ENCODE measurements at places on chromosomes 2 and 18.

DNA sequence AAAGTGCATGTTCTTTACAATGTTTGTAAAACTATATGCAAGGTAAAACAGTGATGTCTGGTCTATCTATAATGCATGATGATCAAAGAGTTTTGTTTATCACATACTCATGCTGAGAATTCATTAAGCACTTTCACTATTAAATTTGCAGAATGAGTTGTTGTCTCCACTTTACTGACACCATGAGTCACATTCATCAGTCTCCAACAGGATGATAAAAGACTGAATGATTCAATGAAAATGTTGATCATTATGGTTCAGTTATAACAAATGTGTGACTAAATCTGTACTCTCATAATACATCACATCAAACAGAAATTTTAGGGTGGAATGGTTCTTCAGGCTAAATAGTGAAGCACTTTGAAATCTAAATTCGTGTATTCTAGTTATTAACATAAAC is 129.0 kb downstream of the ERBB4 start:
- DNase-seq, result no peak

DNA sequence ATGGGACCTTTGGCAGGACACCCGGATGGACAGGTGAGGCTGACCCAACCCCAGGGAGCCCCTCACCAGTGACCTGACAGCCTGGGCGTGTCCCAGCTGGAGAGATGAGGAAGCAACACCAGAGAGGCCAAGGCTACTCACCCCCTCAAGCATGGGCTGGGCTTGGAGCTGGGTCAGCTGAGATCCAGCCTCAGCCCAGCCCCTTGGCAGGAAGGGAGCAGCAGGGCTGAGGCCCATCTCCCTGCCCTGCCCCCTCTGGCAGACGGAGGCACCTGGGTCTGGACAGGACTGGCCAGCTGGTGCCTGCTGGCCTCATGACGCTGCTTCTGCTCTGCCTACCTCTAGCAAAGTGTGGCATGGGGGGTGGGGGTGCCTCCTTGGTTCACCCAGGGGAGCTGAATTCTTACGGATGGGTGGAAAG is 37.8 kb downstream of the HS6ST1 start:
- DNase-seq, result no peak

DNA sequence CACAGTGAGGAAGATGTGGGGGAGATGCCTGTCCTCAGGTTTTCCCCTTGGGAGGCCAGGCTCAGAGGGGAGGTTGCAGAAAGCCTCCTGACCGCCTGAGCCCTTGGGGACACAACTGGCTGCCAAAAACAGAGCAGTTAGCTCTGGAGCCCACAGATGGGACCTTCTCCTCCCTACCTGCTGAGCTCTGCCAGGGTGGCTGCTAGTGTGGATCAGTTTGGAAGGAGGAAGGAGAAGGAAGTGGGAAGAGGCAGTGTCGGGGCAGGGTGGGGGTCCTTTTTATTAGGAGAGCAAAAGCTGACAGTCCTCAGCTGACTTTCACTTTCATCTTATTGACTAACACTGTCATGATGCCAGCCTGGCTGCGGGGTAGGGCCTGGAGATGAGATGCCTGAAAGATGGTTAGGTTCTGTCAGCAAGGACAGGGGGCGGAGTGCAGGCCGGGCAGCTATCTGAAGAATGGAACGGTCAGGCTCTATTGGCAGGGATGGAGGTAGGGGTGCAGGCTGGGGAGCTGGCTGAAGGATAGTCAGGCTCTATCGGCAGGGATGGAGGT is 188.5 kb upstream of the HDAC4 start:
- no peak for DNase-seq

GRCh38 chr2:9993488-9994165 is 42.1 kb downstream of the GRHL1 start:
- DNase-seq, result no peak

DNA sequence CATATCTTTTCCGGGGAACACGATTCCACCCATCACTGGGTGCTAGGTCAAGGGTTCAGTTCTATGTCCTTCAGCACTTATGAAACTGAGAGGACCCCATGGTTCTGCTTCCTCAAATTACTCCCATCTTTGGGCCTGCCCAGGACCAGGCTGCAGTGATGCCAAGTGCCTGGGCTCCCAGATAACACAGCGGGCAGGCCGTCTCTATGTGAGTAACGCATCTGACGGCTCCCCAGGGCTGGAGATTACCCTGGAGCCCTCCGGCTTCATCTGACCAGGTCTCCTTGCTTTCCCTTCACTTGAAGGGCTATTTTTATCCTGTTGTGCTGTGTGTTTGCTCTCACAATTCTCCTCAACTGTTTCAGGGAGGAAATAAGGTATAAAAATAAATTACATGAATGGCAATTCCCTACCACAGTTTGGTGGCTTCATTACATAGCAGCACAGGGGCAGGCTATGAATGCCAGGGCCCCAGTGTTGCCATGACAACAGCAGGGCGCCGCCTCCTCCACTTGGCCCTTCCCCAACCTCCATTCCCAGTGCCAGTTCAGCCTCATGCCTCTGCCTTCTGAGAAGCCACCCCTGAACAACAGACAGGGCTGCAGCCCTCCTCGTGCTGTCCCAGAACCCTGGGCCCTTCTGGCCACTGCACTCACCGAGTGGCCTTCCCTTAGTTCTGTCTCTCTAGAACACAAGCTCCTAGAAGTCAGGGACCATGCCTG is 25.4 kb upstream of the TMEM131 start:
- no peak for DNase-seq

GRCh38 chr2:222256250-222256649 is 42.5 kb downstream of the PAX3 start:
- DNase-seq, result no peak

GRCh38 chr2:231693956-231694355 is 14.4 kb upstream of the PTMA start:
- no peak for DNase-seq

DNA sequence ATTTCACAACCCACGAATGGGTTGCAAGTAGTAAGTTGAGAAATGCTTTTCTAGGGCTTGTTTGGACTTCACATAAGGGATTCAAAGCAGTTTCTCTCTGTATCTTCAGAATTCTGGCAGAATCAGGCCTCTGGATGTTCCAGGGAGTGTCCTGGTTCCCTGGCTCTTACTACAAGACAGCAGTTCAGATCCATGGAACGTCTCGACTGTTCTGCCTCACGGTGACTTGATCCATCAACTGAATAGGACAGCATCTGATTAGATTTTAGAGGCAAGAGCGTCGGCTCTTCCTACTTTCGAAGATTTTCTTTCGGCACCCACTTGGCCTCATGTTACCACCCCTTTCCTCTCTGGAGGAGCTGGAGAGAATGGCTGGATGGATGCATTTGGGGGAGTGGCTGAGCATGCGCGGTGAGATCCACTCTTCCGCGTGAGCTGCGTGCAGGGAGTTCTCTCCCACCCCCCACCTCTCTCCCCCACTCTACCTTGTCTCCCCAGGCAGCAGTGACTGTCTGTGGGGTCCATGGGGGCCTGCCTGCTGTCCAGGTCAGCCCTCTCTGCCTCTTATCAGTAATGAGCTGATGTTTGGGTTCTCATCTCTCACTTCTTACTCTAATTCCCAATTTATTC is 132.5 kb downstream of the VAPA start:
- DNase-seq, result no peak

DNA sequence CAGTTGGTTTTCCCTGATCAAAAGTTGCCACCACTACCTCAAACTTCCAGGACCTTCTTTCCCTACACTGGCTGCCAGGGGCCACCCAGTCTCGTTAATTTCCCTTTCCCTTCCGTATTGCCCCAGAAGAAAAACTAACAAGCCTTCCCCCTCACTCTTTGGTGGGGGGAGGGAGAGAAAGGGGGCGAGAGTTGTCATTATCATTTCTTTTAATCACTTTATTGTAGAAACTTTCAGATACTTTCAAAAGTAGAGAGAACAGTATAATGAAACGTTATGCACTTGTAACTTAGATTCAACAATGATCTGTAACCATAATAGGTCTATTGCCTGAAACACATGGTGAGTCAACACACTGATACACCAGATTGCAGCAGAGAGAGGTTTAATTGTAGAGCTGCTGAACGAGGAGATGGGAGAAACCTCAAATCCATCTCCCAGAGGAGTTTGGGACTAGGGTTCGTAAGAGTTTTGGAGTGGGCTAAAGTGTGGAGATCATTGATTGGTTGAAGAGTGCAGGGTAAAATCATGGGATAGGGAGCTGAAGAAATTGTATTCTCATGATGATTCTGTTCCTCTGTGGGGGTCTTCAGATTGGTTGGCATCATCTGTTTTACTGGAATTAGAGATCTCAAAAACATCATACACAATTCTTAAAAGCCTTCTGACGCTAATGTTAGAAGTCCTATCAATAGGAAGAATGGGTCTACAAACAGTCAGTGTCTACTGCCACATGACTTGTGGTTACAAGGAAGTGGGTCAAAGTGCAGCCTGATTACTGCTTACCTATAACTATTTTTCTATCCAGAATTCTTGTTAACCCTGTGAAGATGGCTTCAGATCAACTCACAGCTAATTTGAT is 2.6 kb upstream of the RNF149 start:
- DNase-seq, result no peak

DNA sequence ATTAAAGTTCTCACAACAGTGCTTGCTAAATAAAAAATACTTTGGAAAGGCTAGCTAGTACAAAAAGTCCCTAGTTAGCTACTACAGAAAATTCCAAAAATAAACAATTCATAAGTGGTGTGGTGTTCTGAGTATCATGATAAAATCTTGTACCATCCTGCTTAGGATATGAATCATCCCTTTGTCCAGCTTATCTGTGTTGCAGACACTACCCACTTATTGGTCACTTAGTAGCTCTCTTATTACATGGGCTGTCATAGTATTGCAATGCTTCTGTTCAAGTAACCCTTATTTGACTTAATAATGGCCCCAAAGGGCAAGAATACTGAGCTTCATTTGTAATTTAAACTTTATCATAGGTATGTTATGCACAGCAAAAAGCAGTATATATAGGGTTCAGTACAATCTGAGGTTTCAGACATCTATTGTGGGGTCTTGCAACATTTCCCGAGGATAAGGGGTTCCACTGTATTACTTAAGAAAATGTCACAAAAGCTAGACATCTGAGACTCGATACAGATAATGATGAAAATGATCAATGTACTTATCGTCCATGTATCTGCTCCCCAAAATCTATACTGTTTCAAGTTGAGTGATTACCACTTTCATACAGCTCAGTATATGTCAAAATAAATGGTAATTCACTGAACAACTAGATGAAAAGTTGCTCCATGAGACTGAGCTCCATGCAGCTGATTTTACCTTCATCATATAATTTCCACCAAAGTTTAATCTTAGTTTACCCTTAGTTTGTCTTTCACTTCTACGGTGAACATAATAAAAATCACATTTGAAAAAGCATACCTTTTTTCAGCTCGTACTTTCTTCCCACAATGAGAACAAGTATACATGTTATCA is 93.8 kb downstream of the C2orf74 start:
- no peak for DNase-seq

DNA sequence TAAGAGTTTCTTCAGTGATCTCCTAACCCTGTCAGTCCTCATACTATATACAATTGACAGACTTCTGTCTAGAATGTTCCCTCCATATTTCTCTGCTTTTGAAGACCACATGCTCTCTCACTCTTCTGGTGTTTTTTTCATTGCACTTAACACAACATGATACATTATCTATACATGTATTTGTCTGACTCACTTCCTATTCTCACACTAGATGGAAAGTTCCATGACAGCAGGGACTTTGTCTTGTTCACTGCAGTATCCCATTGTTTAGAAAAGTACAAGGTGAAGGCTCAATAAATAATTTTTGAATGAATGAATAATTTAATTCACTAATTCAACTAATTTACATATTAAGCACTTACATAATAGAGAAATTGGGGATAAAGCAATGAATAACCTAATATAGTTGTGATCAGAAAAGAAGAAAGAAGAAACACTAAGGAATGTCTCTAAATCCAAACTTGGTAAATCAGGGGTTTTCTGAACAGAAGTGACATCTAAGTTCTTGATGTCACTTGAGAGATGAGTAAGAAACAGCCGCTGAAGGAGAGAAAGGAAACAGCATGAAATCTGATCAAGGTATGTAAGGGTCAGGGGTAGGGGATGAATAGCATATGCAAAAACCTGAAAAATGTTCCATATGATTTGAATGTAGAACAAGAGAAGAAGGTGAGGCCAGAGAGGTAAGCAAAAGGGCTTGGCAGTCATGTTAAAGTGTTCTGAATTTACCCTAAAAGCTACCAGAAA is 42.4 kb downstream of the MBD2 start:
- no peak for DNase-seq

- DNase-seq, result peak; percentile 29
These were observed 55.5 kb downstream of the SEPTIN10 start for GRCh38 chr2:109558076-109558882.

GRCh38 chr2:3034856-3035255 is 342.8 kb downstream of the EIPR1 start:
- DNase-seq, result no peak

GRCh38 chr2:174007010-174007409 is 41.8 kb upstream of the SP3 start:
- no peak for DNase-seq

GRCh38 chr2:24785671-24786321 is 7.4 kb downstream of the PTRHD1 start:
- peak; percentile 18 for DNase-seq

- no peak for DNase-seq
These were observed 426.9 kb downstream of the CDH2 start for GRCh38 chr18:27750014-27750413.

- DNase-seq, result no peak
These were observed 436.4 kb upstream of the SALL3 start for GRCh38 chr18:78543201-78543725.

- no peak for DNase-seq
These were observed 280.7 kb upstream of the SALL3 start for GRCh38 chr18:78698914-78699313.

GRCh38 chr2:74515271-74515980 is 1.2 kb downstream of the TLX2 start:
- no peak for DNase-seq

- no peak for DNase-seq
These were observed 141.7 kb upstream of the GPC1 start for GRCh38 chr2:240293557-240294461.

DNA sequence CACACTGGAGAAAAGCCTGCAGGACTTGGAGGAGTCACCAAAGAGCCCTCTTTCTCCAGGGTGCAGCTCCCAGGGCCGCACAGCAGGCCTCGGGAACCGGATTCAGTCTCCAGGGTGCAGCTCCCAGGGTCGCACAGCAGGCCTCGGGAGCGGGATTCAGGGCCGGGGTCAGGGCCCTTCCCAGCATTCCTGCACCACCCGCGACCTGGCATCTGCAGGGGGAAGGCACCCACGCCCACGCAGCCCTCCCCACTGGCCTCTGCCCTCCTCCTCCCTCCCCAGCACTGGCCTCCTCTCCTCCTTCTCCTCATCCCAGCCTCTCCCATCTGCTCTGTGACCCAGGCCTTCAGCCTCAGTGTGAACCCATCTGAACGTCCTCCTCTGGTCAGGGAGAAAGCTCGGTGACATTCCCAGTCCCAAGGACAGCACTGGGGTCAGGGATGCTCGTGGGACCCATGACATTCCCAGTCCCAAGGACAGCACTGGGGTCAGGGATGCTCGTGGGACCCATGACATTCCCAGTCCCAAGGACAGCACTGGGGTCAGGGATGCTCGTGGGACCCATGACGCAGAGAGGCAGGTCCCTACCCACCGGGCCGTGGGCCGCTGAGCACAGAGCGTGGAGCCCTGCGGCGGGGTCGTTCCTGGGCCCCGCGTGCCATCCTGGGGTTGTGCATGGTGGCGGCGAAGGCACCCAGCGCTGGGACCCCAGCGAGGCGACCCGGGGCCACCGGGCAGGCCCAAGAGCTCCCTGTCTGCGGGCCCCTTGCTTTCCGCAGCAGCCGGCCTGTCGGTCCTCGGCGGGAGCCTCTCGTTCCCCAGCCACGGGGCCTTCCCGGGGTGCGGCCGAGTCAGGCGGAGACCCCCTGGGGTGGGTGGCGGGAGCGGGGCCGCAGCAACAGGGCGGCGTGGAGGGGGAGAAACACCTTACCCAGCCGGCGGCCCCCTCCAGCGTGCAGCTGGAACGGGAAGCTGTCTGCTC is 550.2 kb upstream of the SALL3 start:
- no peak for DNase-seq
